ENCODE measurements at places on chromosomes 12 and 14.
A peak's percentile ranks its signal among the peaks of the same experiment; 100 is the strongest.

GRCh38 chr14:100802766-100803165, 23.2 kb upstream of the MEG3 start:
- no peak for DNase-seq

DNA sequence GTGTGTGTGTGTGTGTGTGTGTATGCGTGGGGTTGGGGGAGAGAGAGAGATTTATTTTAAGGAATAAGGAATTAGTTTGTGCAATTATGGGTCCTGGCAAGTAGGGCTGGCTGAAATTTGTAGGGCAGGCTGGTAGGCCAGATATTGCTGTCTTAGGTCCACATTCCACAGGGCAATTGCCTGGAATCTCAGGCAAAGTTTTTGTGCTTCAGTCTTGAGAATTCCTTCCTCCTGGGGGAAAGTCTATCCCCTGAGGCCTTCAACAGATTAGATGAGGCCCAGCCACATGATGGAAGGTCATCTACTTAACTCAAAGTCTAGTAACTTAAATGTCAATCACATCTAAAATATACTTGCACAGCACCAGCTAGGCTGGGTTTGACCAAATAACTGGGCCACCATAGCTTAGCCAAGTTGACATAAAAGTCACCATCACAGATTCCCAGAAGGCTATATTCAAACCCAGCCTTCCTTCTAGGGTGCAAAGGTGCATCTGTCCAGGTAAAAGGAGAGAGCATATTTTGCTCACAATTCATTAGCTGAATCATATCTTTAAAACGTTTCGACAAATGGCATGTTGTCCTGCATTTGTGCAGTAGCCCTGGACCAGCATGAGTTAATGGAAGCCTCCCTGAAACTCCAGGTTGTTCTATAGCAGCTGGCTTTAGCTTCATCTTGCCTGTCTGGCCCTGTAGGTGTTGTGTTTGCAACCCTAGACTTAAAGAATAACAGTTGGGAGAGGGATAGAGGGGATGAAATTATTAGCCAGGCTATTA, 63.1 kb downstream of the C14orf132 start:
- no peak for DNase-seq

GRCh38 chr12:47837190-47838171, 17.8 kb upstream of the HDAC7 start:
- peak; percentile 67 for DNase-seq

GRCh38 chr14:63203618-63204406, 431 bp upstream of the RHOJ start:
- no peak for DNase-seq

DNA sequence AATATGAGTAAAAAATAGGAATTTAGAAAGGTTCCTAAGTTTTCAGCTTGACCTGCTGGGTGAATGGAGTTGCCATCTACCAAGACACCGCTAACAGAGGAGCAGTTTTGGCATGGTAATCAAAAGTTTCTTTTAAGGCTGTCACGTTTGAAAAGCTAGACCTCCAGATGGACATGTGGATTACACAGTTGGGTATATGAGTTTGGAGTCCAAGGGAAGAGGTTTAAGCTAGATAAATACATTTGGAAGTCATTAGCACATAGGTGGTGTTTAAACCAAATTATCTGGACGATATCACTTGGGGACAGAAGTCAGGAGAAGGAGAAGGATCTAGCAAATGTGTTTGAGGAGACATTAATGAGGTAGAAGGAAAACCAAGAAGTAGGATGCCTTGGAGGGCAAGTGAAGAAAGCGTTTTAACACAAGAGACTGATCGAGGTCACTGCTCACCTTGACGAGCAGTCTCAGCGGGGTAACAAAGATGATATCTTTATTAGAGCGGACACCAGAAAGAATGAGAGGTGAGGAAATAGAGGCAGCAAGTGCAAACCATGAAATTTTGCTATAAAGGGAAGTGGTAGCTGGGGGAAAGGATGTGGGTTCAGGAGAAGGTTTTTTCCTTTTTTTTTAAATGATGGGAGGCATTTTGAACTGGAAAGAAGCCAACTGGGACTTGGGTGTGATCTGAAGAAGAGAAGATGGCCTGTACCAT, 17.6 kb downstream of the PNP start:
- DNase-seq: no peak

GRCh38 chr14:53596853-53597525, 359.6 kb downstream of the BMP4 start:
- no peak for DNase-seq

GRCh38 chr12:27109334-27110028, 27.1 kb upstream of the C12orf71 start:
- DNase-seq: no peak

DNA sequence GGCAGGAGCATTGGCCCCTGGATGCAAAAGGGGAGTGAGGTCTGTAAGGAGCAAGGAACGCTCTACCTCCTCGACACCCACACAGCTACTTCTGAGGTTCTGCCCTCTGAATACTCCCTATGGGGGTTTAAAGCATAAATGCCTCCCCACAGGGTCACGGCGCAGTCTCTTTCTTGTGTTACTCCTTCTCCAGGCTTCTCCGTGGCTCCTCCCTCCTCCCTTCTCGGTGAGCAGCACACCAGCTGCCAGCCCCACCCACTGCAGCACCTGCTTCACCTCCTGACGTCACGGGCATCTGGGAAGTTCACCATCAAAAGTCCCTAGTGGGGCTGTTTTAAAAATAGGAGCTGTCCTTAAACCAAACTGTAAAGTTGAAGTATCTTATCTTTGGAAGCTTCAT, 67.3 kb downstream of the SPTB start:
- peak; percentile 21 for DNase-seq

DNA sequence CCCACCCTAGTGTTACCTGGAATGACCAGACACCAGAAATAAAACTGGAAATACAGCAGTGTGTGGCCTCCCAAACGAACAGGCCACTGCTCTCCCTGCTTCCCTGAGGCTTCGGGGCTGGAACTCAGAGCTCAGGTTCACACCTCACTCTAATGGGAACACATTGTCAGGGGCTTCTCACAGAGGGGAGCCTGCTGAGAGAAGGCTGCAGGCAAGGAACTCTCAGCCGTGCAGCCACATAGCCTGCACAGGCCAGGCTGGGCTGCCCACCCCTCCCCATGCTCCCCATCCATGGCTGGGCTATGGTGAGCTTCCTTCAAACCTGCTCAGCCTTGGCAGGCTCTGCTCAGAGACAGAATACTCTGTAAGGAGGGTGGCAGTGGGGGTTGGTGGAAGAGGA, 302.5 kb downstream of the EMP1 start:
- no peak for DNase-seq

- DNase-seq: no peak
These were observed 117.6 kb upstream of the PLEKHG7 start for GRCh38 chr12:92585115-92585727.

- DNase-seq: no peak
These were observed 18.0 kb upstream of the TMEM260 start for GRCh38 chr14:56561606-56562005.

DNA sequence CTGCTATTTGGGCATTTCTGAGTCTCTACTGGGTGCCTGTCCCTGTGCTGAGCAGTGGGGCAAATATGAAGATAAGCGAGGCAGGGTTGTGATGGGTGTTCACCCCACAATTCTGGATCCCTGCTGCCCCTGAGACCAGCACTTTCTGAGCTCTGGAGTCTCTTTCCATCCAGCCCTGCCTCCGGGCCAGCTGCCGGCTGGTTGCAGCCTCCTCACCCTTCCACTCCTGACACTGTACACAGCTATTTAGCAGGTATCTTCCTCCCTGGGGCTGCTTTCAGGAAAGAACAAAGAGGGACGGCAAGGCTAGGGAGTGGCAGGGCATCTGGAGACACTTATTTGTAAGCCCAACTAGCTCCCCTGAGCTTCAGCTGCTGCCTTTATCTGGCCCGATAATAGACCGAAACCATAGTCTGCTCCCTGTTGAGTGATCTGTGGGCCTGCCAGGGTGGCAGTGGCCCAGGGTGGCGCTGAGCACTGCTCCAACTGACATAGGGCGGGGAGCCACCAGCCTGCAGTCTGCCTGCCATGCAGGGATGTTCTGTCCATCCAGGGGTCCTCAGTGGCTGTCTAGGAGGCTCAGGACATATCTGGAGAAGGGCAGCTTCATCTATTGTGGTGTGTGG, 7.6 kb upstream of the KRT80 start:
- no peak for DNase-seq

- no peak for DNase-seq
These were observed 26.8 kb downstream of the DUSP6 start for GRCh38 chr12:89325495-89325894.

- no peak for DNase-seq
These were observed 169.3 kb downstream of the STXBP6 start for GRCh38 chr14:24880689-24881088.

DNA sequence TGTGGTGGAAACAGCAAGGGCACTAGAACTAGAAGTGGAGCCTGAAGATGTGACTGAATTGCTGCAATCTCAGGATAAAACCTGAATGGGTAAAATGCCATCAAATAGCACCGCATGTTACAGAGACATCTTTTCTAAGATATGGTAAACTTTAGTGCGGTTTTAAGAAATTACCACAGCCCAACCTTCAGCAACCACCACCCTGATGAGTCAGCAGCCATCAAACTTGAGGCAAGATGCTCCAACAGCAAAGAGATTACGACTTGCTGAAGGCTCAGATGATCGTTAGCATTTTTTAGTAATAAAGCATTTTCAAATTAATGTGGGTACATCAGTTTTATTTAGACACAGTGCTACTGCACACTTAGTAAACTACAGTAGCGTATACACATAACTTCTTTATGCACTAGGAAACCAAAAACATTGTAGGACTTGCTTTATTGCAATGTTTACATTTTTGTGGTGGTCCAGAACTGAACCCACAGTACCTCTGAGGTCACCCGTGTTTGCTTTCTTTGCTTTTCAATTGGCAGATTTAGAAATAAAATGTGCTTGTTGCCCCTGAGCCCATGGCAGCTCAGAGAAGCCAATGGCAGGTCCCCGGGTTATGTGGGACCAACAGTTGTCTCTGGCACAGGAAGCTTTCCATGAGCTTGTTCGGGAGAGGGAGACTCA, 15.9 kb downstream of the GOLGA3 start:
- peak; percentile 11 for DNase-seq

DNA sequence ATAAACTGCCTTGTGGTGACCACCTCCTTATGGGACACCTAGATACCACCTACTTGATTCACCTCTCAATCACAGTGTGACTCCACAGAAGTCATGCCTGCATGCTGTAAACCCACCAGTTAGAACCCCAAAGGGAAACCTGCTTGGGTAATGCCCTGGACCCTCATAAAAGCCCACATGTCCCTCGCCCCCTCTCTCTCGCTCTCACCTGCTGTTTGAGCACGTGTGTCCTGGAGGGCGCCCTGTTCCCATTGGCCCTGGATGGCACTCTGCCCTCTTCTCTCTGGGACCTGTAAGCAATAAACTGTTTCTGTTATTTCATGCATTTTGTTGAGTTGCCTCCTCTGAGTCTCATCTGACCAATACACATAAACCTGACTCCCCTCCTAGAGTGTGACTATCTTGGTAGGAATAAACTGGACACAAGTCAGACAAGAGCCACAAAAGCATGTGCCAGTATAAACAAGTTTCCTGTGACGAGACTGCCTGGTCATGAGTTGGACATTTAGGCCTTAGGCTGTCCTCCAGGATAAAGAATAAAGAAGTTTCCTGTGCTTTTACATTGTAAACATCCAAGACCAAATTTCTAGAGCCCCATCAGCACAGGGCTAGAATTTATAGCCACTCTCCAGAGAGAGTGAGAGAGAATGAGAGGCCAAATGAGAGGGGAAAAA, 8.6 kb downstream of the IFI27L2 start:
- no peak for DNase-seq

DNA sequence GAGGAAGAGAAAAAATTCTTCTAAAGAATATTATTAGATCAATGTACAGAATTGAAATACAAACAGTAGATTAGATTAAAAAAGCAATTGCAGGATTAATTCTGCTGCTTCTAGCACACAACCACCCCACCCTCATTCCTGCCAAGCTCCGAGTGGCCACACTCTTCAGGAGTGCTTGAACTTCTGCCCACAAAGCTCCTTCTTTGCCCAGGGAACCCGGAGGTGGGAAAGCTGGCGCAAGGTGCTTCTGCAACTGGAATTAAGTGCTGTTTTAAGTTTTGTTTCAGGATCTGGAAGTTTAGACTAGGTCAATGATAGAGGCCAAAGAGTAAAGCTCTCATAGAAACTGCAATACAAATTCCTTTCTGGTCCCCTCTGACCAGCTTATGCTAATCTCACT, 94.1 kb upstream of the BMP4 start:
- no peak for DNase-seq

DNA sequence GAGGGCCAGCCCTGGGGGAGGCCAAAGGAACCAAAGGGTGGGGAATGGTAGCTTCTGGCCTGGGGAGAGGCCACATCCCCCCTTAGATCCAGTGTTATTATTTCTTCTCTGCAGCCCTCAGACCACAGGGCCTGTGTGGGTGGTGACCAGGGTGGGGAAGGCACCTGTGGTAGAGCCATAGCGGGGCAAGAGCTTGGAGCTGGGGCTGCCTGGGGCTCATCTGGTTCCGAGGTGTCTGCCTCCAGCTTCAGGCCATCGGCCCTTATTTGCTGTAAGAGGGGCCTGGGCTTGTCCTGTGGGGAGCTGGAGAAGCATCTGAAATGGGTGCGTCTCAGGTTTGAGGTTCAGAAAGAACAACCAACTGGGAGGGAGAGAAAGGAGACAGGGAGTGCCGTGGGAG, 2.1 kb upstream of the B3GNT4 start:
- no peak for DNase-seq

DNA sequence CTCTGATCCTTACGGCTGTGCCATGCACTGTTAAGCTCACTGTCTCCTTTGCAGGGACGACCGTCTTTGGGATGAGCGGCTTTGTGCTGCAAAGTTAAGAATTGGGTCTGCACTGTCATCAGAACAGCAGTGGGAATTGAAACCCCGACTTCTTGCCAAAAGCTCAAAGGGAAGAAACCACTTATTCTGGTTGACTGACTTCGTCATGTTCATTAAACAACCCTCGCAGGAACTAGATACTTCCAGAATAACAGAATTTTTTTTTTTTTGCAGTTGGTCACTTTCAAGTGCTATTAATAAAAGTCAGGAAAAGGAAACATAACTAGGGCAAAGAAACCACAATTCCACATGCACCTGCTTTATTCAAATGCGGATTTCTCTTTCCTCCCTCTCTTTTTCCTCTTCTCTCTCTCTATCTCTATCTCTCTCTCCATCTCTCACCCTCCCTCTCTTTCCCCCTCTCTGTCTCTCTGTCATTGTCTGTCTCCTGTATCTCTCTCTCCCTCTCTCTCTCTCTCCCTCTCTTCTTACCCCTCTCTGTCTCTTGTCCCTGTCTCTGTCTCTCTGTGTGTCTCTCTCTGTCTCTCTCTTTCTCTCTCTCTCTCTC, 12.3 kb upstream of the GLT1D1 start:
- no peak for DNase-seq

- DNase-seq: no peak
These were observed 49.9 kb upstream of the PLEKHG3 start for GRCh38 chr14:64654246-64654900.

DNA sequence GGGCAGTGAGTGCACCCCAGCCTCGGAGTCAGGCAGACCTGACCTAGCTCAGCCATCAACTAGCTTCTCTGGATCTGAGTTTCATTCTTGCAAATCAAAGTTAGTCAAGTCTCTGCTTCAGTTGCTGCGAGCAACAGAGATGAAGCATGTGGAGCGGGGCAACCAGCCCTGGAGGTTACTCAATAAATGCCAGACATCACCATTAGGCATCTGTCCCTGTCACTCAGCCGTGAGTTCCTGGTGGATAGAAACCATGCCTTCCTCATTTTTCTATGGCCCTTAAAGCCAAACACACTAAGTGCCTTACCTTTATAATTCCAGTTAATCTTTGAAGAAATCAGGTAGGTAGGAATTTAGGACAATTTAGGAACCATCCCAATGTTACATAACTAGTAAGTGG, 19.3 kb downstream of the RFX4 start:
- no peak for DNase-seq
